ENCODE measurements at places on chromosomes 4 and X.
A peak's percentile ranks its signal among the peaks of the same experiment; 100 is the strongest.

GRCh38 chrX:70030301-70030767 lies 19.4 kb downstream of the AWAT2 start:
- DNase-seq, result no peak

DNA sequence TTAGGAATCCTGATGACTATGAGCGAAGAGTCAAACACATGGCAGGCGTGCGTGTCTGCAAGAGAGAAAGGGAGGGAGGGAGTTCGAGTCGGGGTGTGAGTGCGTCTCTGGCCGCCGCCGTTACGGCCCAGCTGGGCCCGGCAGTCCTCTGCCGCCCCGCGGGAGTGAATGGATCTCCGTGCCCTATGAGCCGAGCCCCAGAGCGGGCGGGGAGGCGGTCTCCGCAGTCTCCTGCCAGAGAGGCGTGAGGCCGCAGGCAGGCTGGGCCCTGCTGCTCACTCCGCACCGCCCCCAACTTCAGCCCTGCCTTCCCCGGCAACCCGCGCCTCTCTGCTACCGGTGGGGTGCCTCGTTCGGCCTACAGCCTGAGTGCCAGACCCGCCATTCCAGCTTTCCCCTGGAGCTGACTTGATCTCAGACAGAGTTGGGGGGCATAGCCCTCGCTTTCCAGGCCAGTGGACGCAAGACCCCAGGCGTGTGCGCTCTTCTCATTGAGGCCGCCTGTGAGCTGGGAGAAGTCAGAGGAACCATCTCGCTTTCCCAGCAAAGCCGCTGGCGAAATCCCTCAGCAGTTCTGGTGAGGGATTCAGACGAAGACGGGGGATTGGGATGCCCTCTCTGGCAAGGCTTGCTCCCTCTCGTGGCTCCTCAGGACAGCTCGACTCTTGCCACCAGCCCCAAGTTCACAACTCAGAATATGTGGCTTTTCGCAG lies 1.4 kb downstream of the SLC16A2 start:
- peak; percentile 14 for DNase-seq

DNA sequence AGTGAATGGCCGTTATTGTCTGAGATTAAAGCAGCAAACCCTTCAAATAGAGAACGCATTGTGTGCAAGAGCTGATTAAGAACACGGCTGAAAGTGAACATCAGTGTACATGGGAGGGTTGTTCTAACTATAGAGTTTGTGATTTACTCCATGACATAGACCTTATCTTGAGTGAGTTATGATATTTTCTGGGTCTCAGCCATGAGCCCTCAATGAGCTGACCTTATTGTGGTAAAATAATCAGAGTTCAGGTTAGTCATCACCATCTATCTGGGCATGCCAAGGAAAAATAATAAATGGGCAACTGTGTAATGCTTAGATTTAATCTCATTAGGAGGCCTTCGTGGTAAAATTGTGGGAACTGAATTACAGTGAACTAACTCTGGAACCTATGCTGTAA lies 33.2 kb upstream of the CLDN24 start:
- peak; percentile 74 for DNase-seq

- peak; percentile 8 for DNase-seq
Observed at GRCh38 chrX:3346501-3347259, at the start of gene MXRA5. TSS of gene MXRA5 (minus strand) at chrX:3346652. CDS start at chrX:3343833, 2,819 bp downstream.

DNA sequence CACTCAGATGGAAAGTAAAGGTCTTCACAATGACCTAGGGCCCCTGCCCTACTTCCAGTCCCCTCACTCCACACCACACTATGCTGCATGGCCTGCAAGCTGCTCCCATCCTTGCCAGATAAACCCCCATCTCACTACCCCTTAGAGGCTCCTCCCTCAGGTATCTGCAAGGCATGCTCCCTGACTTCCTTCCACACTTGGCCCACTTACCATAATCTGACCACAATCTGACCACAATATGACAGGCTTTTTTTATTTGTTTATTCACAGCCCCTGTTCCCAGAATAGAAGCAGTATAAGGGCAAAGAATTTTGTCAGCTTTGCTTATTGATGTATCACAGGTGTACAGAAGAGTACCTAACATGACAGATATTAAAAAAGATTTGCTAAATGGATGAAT lies 124.7 kb downstream of the CAMK2D start:
- no peak for DNase-seq

DNA sequence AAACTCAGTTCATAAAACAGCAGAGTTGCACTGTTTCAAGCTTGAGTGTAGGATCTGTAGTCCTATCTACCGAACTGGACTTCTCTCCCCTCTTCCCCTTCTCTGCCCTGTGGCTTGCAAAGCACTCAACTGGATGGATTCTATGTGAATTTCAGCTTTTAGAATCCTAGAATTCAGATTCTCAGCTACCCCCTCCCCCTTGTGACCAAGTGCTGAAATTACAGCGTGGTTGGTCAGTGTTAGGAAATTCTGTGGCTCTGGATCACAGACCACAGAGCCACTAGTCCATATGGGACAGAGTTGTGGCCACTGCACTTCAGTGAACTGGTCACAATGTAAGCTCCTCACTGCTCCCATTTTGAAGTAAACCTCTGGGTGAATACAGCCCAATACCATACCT lies 64.6 kb upstream of the TRPC5 start:
- DNase-seq, result no peak

- DNase-seq, result no peak
Observed at GRCh38 chr4:74547042-74547441, 102.1 kb downstream of the AREG start.

- DNase-seq, result no peak
Observed at GRCh38 chr4:76549765-76550164, 114.7 kb downstream of the SHROOM3 start.
